ENCODE measurements at places on chromosomes 3 and 15.

DNA sequence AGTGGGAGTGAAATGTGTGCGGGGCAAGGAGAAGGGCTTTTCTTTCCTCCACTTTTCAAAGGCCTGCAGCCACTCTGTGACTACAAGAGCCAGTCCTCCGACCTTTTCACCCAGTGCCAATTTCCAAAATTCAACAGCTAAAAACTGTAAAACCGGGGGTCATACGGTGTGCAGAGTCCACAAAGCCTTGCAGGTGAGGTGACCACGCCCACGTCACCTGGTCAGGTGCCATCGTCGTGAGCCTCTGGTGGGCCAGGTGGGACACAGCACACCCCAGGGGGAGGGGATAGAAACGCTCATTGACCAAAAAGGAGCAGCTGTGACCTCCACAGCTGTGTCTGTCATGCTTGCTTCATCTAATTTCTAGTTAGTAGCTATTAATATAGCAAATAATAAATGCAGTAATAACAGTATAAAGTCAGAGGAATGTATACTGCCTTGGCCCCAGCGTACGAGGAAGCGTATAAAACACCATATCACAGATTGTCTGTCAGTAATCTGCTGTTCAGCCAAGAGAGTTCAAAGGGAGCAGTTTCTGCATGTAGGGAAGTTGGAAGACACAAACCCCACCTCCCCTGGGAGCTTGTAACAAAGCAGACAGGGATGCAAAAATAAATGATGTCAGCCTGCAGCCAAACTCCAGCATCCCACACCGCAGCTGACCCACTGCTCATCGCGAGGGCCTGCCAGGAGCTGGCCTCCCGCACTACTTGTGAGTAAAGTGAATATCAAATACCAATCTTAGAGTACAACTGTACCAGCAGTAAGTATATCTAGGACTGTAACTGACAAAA, 86.7 kb downstream of the VGLL4 start:
- DNase-seq = no peak

DNA sequence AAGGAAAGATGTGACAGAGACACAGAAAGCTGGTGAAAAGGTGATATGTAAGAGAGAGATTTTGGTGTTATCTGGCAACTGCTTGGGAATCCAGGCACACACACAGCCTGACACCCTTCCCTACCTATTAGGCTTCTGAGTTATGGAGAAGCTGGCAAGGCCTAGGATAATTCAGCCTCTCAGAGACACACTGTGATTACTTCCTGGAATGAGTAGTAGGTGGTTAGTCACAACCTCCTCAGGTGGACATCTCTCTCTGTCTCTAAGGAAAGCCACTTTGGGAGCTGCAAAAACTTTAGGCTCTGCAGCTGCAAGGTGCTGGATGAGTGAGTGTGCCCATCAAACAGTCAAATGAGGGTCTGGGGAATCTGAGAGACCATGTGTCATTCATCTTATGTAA, 201.9 kb downstream of the PDCD6IP start:
- DNase-seq = no peak

DNA sequence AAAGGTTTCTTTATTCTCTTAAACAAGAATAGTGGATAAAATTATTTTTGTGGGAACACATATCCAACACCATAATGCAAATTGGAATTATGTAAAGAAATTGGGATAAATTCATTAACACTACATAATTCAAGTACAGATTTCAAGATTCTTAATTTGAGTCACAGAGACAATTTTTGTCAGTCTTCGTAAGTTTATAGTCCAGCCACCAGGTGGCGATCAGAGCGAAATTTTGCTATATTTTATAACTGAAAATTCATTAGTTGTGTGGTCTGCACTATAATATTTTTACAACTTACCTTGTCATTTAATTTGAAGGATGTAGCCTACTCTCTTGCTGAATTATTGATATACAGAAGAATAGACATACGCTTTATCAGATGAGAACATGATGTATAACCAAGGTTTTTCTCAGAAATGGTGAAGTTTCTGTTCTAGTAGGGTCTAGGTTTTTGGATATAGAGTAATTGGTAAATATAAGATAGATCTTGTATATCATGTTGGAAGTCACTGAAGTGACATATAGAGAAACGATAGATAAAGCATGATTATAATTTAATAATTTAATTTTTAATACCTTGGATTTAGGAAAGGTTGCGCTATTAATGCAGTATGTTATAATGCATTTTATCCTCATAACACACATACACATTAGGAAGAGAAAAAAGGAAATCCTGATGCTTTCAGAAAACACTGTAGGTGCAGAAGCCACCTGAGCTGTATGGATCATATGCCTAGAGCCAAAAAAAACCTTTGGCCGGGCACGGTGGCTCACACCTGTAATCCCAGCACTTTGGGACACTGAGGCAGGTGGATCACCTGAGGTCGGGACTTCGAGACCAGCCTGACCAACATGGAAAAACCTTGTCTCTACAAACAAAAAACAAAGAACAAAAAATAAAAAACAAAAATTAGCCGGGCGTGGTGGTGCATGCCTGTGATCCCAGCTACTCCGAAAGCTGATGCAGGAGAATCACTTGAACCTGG, 31.7 kb downstream of the PLSCR4 start:
- DNase-seq = no peak

DNA sequence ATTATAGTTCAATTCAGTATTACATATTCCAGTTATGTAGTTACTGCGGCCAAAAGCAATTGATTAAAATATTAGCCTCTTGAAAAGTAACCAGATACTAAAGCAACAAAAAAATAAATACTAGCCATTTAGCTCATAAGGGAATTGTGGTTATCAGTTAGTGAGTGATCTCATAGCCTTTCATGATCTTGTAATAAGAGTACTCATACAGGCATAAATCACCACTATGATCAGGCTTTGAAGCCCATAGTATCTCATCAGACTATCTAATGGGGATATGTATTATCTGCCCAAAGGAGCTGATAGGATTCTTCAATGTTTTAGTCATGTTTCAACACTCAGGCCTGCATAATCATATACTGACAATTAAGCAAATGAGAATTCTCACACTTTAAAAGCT, 184.1 kb upstream of the CCDC54 start:
- no peak for DNase-seq

GRCh38 chr3:157175691-157176507, 16.0 kb upstream of the CCNL1 start:
- DNase-seq = peak; percentile 62

DNA sequence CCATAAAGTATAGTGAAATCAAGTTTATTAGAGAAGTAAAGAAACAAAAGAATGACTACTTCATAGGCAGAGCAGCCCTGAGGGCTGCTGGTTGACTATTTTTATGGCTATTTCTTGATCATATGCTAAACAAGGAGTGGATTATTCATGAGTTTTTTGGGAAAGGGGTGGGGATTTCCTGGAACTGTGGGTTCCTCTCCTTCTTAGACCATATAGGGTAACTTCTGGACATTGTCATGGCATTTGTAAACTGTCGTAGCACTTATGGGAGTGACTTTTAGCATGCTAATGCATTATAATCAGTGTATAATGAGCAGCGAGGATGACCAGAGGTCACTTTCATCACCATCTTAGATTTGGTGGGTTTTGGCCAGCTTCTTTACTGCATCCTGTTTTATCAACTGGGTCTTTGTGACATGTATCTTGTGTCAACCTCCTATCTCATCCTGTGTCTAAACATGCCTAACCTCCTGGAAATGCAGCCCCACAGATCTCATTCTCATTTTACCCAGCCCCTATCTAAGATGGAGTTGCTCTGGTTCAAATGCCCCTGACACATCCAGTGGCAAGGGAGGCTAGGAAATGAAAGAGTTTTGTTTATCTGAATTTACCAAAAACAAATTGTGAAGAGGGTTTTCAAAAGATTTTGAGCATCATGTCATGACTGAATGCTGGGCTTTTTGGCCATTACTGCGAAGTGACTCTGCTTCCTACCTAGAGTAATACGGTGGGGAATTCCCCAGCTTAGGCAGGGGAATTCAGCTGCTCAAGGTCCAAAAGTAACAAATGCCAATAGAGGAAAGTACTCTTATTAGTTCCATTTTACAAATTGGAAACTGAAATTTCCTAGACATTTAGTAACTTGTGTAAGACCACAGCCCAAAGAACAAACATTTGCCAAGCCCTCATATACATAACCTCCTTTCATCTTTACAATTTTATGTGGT, 6.2 kb upstream of the SPSB4 start:
- DNase-seq = no peak

DNA sequence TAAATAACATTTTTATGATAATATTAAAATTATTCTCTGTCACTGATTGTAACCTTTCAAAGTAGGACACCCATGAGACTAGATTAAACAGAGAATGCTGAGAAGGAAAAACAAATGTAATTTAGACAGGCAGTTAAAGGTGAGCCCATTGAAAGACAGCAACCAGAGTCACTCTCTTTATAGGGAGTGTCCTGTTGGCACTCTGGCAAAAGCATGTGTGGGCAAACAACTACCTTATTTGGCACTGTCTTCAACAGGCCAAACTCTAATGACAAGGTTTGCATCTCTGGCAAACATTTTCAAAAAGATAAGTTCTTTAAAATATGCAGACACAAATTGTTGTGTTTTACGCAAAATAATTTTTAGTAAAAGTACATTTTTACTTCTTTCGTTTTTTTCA, 29.8 kb downstream of the NFKBIZ start:
- DNase-seq = no peak

GRCh38 chr3:146078031-146078430, 83.0 kb downstream of the PLOD2 start:
- no peak for DNase-seq

GRCh38 chr15:63482874-63483323, 21.5 kb upstream of the USP3 start:
- no peak for DNase-seq

GRCh38 chr3:65539616-65540015, 499.1 kb downstream of the MAGI1 start:
- no peak for DNase-seq

GRCh38 chr15:25624504-25625177, 185.8 kb upstream of the UBE3A start:
- no peak for DNase-seq

DNA sequence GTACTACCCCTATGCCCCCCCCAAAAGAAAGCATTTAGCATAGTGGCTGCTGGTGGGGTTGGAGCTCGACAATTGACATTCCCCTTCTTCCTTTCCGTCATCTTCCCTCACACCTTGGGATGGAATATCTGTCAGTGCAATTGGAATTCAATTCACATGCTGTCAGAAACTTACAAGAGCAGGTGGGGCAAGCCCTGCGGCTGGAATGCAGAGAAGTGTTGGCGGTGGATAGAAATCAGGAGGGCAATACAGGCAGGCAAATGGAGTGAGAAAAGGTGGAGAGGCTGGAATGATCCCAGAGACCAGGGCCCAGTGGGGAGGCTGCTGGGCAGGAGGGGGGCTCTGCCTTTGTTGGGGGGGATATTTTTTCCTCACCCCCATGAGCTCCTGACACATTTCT, 44.1 kb downstream of the FAM3D start:
- DNase-seq = no peak

- DNase-seq = no peak
Observed at GRCh38 chr3:169218314-169218983, 445.1 kb downstream of the MECOM start.

GRCh38 chr15:60370105-60370868, 27.5 kb downstream of the ANXA2 start:
- no peak for DNase-seq

All from activated CD8-positive, alpha-beta memory T cell treated with anti-CD3 and anti-CD28 coated beads, Interleukin-2, amount 50 U/mL, for 48 hours (primary cell).